ENCODE measurements at places on chromosomes 16 and 17.

- DNase-seq: no peak
Observed at GRCh38 chr17:39676198-39676819, 8.1 kb downstream of the PNMT start.

GRCh38 chr17:4446326-4447071 lies 12.8 kb downstream of the SPNS3 start:
- DNase-seq: no peak

DNA sequence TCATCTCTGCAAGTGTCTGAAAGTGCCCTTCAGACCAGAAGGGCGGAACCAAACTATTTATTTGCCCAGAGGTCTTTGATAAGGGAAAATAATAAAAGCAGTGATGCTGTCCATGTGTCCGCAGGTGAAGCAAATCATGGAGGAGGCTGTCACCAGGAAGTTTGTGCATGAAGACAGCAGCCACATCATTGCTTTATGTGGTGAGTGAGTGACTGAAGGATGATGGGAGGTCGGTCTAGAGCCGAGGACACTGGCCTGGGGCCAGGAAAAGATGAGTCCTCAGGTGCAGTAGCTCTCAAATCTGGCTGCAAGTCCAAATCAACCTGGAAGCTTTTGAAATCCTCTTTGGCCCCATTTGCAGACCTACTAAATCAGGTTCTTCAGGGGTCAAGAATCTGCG lies 6.1 kb downstream of the SGSM2 start:
- DNase-seq: no peak

- no peak for DNase-seq
Observed at GRCh38 chr17:61158376-61158775, 241.3 kb upstream of the TBX2 start.

DNA sequence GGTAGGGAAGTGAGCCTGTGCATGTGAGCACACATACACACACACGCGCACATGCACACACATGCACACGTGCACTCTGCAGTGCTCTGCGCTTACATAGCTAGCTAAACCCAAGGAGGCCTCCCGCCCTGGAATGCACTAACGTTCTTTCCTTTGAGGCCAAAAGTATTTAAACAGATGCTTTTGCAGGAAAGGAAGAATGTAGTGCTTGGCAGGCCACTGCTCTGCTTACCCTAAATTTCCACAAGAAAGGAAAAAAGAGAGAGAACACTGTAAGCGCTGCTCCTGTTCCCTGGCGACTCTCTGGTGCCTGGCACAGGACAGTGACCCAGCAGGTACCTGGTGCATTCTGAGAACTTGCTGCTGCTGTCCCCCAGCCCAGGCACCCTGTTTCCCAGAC lies 31.3 kb upstream of the MRPS23 start:
- peak; percentile 61 for DNase-seq

Measured in fibroblast of mammary gland (primary cell).